ENCODE measurements at places on chromosomes 11 and 22.
A peak's percentile ranks its signal among the peaks of the same experiment; 100 is the strongest.

- DNase-seq = no peak
Observed at GRCh38 chr22:23230348-23231068, 50.2 kb downstream of the BCR start.

DNA sequence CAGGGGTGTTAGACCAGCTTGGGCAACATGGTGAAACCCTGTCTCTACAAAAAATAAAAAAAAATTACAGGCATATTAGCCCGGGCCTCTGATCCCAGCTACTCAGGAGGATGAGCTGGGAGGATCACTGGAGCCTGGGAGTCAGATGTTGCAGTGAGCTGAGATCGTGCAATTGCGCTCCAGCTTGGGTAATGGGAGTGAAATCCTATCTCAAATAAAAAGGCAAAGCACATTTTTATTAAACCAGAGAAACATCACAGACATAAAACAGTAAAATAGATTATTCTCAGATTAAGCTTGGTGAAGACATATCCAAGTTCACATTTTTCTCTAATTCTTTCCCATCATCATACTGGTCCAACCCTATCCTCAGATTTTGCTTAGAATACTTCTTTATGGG lies 30.1 kb upstream of the XBP1 start:
- no peak for DNase-seq

- DNase-seq = no peak
Observed at GRCh38 chr11:34502949-34503348, 10.6 kb downstream of the ELF5 start.

DNA sequence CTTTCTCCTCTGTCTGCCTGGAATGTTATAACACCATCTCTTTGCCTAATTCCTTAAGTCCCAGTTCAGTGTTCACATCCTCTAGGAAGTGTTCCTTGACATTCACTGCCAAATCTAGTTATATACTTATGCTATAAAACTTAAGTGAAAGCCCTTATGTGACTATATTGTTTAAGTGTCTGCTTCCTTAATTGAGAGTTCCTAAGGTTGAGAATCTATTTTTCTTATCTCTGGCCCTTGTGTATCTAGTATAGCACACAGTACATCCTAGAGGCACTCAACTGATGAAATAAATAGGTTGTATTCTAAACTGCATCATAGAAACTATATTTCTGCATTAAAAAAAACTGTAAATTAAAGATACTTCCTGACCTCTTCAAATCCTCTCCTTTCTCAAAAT lies 16.9 kb downstream of the KMT5B start:
- no peak for DNase-seq

DNA sequence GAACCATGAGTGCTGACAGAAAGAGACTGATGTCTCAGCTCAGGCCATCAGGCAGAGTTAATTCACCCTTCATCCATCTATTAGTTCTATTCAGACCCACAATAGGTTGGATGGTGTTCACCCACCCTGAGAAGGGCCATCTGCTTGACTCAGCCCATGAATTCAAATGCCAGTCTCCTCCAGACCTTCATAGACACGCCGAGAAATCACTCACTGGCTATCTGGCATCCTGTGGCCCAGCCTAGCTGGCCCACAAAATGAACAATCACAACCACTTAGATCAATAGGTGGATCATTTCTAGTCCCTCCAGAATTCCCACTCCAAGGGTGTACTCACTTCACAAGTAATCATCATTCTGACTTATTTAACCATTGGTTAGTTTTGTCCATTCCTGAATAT lies 58.2 kb downstream of the MYEOV start:
- no peak for DNase-seq

- peak; percentile 91 for DNase-seq
Observed at GRCh38 chr11:60913793-60914632, at the start of gene TMEM109. TMEM109 (plus strand) TSS chr11:60914158; CDS start chr11:60919694, 5,536 bp downstream.

DNA sequence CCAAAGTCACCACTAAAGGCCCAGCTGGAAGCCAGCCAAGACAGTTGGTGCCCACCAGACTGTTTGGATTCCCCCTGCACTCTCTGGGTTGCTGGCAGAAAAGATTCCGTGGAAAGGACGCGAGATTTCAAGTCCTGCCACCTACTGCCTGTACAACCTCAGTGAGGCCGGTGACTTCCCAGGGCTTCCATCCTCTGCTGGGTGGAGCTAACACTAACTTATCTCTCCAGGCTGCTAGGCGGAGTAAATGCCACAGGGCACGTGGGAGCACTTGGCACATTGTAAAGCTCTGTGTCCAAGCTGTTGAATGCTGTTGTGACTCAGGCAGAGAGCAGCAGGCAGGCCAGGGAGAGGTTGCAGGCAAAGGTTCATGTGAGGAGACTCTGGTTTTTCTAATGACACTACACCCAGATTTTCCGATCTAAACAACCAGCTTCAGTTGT lies 50.9 kb upstream of the CDON start:
- DNase-seq = no peak

DNA sequence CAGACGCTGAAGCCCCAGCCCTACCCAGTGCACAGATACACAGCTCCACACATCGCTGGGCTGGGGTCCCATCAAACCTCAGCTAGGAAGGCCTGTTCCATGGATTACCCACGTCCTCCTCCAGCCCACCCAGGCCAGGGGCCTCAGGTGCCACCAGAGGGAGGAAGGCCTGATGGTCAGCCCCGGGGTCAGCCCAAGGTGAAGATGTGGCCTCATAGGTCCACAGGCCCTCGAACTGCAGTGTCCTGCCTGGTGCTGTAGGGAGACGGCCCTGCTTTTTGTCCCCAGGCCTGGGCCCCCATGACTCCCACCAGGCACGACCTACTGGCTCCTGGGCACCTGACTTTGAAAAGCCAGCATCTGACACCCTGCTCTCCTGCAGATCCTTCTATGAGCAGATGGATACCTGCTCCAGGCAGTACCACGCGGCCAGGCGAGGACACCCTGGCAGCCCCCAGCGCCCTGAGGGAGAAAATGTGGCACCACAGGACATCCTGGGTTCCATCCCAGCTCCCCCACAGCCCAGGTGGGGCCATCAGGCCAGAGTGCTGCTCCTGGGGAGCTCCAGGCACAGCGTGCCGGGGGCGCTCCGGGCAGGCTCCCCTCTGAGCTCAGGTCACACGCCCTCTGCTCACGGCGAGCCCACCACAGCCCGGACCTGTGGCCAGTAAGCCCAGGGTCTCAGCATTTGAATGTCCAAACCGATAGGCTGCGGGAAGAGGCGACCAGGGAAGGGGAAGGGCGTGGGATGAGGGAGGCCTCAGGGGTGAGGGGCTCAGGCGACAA lies 15.8 kb upstream of the MOB2 start:
- DNase-seq = no peak

DNA sequence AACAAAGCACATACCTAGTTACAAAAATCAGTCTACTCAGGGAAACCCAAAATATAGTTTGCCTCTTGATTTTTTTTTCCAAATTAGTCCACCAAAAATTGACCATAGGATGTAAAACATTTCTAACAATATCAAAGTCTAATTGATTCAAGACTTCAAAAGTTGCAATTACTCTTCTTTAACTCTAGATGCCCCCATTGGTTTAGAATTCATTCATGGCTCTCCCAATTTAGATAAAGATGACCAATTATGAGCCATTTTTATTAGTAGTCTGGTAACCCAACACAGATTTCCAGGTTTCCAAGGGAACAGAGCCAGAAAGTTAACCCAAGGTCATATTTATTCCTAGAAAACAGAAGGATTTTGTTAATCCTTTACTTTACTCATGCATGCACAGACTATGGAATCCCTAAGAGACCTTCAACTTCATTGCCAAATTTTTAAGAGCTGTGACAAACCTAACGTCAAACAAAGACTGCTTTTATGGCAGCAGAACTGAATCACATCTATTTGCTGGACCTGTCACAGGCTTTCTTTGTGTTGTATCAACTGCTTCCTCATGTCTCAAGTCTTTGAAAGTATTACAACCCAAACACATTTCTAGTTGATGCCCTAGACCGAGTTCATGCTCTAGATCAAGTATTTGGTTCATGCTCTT lies 55.3 kb downstream of the C22orf42 start:
- no peak for DNase-seq

GRCh38 chr11:26944866-26945664 lies 48.8 kb upstream of the FIBIN start:
- DNase-seq = no peak

DNA sequence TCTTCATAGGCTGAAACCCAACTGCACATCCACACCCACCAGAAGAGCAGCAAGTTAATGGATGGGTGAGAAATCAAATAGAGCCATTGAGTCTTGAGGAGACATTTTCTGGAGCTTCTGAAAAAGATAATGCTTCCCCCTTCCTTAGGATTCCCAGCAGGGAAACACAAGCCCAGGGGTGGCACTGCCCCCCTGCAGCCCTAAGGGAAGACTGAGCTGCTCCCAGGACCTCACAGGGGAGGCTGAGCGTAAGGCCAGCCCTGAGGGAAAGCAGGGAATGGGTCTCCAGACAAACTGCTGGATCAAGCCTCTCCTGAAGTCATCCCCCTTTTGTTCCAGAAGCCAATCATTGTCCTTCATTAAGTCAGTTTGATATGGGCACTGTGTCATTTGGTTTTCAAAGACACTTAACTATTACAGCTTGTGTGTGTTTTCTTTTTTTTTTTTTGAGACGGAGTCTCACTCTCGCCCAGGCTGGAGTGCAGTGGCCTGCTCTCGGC lies 15.1 kb downstream of the LTO1 start:
- DNase-seq = no peak

GRCh38 chr11:18364495-18365073 lies 29.8 kb upstream of the LDHA start:
- no peak for DNase-seq

DNA sequence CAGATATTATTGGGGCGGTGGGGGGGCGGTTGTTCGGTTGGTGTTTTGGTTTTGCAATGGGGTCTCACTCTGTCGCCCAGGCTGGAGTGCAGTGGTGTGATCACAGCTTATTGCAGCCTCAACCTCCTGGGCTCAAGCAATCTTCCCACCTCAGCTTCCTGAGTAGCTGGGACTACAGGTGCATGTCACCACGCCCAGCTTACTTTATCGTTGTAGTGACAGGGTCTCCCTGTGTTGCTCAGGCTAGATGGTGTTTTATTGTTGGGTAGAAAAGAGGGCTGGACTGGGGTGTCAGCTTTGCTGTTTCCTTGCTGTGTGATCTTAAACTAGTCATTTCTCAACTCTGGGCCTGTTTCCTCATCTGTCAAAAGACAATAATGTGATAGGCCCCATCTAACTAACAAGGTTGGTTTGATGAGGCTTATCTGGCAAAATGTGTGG lies 17.5 kb upstream of the MYH9 start:
- DNase-seq = peak; percentile 40

- DNase-seq = no peak
Observed at GRCh38 chr11:117579161-117579560, 217.9 kb downstream of the DSCAML1 start.

GRCh38 chr11:14881576-14882193 lies 10.3 kb downstream of the CYP2R1 start:
- DNase-seq = no peak

- no peak for DNase-seq
Observed at GRCh38 chr11:2890466-2891294, 5.1 kb upstream of the CDKN1C start.

- DNase-seq = no peak
Observed at GRCh38 chr11:35099278-35100012, 39.5 kb upstream of the CD44 start.

- DNase-seq = no peak
Observed at GRCh38 chr11:13415201-13415600, 47.8 kb downstream of the BTBD10 start.

DNA sequence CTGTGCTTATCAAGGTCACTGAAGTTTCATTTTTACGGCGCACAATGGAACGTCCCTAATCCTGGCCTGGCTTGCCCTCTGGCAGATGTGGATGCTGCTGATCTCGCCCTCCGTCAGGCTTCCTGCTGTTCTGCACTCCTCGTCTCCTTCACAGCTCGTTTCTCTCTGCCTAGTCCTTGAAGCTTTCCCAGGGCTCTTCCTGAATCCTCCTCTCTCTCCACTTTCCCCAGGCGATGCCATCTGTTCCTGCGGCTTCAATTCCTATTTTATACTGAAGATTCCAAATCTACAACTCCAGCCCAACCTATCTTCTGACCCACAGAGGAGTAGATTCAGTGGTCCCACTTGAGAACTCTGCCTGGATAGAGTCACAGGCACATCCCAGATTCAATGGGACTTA lies 14.2 kb downstream of the SLC22A8 start:
- DNase-seq = no peak

GRCh38 chr11:49851511-49851910 lies 100.7 kb upstream of the OR4C13 start:
- no peak for DNase-seq

DNA sequence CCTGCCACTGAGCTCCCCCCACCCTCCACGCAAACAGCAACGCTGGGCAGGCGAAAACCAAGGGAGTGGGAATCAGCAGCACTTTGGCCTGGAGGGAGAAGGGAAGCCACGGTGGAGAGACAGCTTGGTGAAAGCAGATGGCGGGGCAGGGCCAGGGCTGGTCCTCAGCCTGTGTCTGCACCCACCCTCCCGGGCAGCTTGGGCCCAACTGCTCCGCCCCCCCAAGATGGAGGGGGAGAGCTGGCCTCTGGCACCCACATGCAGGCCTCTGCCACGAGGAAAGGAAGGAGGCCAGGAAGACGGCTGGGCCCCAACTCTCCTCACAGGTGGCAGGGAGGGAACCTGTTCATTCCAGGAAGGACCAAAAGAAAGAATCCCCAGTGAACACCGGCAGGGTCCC lies 17.8 kb downstream of the MAFF start:
- no peak for DNase-seq

- DNase-seq = no peak
Observed at GRCh38 chr11:1753929-1754305, 3.5 kb upstream of the IFITM10 start.

GRCh38 chr11:72069787-72070251 lies 10.5 kb downstream of the NUMA1 start:
- DNase-seq = no peak

DNA sequence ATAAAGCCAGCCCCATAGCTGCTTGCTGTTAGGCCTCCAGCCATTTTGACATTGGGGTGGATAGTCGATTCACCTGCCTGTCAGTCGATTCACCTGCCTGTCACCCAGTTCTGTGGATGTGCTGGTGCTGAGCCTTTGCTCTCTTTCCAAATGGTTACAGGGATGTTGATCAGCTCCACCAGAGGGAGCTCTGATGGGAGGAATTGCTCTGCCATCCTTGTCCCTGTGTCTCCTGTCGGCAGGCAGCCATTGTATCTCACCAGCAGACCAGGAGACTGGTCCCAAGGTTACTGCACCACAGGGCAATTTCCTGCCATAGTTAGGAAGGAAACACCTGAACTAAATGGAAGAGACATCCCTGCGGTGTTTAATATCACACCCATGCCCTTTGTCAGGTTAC lies 6.1 kb downstream of the MPEG1 start:
- DNase-seq = peak; percentile 19
